ENCODE measurements at places on chromosomes 2 and 18.
A peak's percentile ranks its signal among the peaks of the same experiment; 100 is the strongest.

DNA sequence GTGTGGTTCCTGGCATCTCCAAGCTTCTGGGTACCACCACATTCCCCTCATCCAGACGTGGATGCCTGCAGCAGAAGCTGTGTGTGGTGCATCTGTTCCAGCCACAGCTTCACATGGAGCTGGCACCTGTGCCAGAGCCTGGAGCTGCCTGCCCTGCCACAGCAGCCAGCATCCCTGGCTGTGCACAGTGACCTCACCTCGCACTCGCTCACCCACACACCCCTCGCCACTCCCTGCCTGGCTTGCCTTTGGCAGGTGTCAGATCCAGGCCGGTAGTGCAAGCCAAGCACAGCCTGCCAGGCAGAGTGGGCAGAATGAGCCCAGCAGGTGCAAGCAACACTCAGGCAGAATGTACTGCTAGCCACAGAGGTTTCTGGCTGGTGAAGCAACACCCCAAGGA, 59.9 kb upstream of the DYNC1I2 start:
- no peak overlapping the region for H3K4me3 ChIP-seq
- H3K27me3 ChIP-seq: no peaks in the 10 kb centered on the region
- H3K4me1 ChIP-seq: no peaks in the 10 kb centered on the region
- H3K36me3 ChIP-seq: no peaks in the 10 kb centered on the region

DNA sequence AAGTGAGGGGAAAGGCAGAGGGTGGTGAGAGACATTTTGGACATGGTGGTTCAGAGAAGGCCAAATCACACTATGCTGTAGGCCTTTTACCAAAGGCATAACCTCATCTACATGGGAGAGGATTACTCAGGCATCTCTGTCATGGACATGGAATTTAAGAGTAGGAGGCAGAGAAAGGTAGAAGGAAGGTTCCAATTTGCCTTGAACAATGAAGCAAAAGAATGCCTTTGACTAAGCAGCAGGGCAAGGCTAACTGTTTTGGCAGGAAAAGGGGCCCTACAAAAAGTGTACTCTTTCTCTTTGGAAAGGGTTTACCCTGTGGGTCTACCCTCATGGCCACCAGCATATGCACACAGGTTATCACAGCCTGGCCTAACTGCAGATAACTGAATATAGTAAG, 45.6 kb upstream of the RNU4ATAC start:
- no peaks in the 10 kb centered on the region for H3K36me3 ChIP-seq
- no peak for DNase-seq
- no peaks in the 10 kb centered on the region for H3K27me3 ChIP-seq
- no peak overlapping the region for H3K27ac ChIP-seq
- no peak overlapping the region for H3K4me3 ChIP-seq
- H3K4me1 ChIP-seq: peaks cover 6% of the 10 kb centered on the region

DNA sequence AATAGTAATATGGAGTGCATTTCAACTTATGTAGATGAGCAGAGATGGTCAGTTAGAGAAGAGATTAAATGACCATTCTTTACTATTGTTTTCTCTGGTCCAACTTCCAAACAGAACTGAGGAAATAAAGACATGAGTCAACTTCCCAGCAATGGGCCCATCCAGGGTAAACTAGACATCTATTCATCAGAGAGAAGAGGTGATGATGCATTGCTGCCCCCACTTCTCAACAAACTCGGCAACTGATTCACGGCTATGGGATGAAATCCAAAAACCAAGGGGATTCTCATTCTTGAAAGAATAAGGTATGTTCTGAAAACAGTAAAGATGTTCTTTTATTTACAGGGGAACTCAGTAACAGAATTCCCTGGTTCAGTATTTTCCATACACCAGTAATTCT, 190.7 kb downstream of the RDH14 start:
- H3K4me1 ChIP-seq: peaks cover 29% of the 10 kb centered on the region
- DNase-seq: no peak
- peak overlapping the region; percentile 13 for H3K27ac ChIP-seq
- no peak overlapping the region for H3K4me3 ChIP-seq
- no peaks in the 10 kb centered on the region for H3K27me3 ChIP-seq
- H3K36me3 ChIP-seq: no peaks in the 10 kb centered on the region

DNA sequence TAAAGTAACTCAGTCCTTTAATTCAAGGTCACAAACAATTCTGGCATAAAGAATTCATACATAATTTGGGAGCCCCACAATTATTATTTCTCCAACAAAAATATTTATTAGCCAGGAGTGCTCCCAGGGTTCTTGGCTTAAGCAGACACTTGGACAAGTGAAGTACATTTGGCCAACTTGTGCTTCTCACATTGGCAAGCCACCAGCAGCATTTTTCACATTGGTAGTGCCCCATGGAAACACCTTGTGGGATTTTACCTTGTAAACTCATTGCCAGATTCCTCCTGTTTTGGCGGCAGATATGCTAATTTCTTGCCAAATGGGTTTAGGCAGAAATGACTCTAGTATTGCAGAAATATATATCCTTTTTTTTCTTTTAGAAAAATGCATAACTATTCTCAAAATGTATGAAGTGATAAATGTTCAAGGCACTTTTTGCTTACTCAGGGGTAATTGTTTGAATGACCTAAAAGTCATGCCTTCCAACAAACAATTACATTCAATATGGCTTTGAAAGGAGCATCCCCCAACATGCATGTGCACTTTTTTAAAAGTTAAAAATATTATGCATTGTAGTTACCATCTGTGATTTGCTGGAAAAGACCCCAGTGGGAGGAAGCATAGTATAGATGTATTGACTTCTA, 113.5 kb downstream of the CSRNP3 start:
- no peaks in the 10 kb centered on the region for H3K27me3 ChIP-seq
- no peak overlapping the region for H3K4me3 ChIP-seq
- no peaks in the 10 kb centered on the region for H3K36me3 ChIP-seq
